ENCODE measurements at places on chromosomes 4 and X.

GRCh38 chrX:74814681-74815080 lies 110.6 kb downstream of the NEXMIF start:
- no peak for DNase-seq

DNA sequence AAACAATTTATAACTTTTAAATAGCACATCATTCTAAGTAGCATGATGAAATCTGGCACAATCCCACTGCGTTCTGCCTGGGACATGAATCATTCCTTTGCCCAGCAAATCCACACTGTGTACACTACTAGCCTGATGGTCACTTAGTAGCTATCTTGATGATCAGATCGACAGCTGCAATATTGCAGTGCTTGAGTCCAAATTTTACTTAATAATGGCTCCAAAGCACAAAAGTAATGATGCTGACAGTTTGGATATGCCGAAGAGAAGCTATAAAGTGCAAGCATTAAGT lies 86.6 kb upstream of the NPNT start:
- DNase-seq, result no peak

GRCh38 chr4:143404555-143404954 lies 67.9 kb downstream of the GAB1 start:
- DNase-seq, result no peak

DNA sequence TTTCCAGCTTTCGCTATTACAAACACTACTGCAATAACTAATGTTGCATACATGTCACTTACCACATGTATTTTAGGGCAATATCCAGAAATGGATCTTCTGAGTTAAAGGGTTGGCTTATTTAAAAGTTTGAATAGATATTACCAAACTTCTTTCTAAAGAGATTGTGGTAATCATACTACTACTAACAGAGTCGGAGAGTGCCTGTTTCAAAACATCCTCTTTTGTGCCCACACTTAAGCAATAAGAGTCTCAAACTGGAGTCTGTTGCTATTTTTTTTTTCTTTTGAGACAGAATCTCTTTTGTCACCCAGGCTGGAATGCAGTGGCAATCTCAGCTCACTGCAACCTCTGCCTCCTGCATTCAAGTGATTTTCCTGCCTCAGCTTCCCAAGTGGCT lies 35.8 kb downstream of the FGFBP1 start:
- DNase-seq, result no peak

DNA sequence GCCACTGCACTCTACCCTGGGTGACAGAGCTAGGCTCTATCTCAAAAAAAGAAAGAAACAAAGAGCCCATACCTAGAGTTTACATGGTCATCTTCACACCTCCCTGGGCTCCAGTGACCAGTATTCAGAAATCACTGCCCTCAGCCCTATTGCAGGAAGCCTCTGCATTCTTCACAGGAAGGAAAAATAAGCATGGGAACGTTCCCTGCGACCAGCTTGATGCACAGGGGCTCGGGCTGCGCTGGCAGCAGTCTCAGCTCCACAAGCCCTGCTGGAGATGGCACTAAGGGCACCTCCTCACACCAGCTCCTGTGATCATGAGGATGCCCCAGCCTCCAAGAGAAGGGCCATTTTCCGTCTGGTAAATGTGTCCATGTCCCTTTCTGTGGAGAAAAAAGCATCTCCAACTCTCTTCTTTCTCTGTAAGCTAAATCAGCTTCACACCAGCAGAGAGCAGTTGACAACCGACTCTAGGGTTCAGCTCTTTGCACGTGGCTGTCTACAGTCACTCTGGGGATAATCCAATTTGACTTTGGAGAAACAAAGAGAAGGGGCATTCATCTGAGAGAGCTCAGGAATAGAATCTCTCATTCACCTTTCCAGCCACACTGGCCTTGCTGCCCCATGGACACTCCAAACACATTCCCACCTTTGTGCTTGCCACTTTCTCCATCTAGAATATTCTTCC lies 33.1 kb downstream of the LDB2 start:
- no peak for DNase-seq

GRCh38 chr4:147964266-147964880 lies 232.5 kb downstream of the ARHGAP10 start:
- DNase-seq, result no peak

- no peak for DNase-seq
These were observed 117.0 kb downstream of the CBLL2 start for GRCh38 chrX:22389556-22390179.

DNA sequence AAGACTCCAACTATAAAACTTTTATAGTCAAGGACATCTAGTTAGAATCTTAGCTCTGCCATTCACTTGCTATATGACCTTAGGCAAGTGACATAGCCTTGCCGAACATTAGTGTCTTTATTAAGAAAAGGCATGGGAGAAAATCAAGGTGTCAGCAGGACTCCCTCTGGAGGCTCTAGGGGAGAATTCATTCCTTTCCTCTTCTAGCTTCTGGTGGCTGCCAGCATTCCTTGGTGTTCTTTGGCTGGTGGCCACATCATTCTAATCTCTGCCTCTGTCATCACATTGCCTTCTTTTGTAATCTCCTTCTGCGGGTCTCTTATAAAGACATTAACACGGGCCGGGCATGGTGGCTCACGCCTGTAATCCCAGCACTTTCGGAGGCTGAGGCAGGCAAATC lies 99.8 kb downstream of the PPP1R2C start:
- no peak for DNase-seq

DNA sequence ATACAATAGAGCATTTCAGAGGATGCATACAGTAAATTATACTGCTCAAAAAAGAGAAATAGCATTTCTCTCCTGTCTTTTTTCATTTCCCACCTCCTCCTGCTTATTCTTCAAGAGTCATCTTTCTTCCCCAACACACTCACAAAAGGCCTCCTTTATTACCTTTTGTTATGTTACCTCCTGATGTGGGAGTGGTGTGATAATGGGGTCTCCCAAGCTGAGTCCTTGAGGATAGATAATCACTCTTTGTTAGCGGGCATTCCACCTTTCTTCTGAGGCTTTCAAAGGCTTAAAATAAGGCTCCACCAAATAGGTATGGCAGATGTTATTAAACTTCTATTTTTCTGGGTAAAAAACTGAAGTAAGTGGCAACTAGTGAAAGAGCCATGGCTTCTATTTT lies 159.8 kb downstream of the CPEB2 start:
- DNase-seq, result no peak

- no peak for DNase-seq
These were observed 10.9 kb upstream of the HSFX1 start for GRCh38 chrX:149762696-149763614.

GRCh38 chrX:111164728-111165127 lies 68.7 kb downstream of the PAK3 start:
- DNase-seq, result no peak

- peak; percentile 90 for DNase-seq
These were observed at the start of gene INTU for GRCh38 chr4:127632420-127633403. Gene INTU, plus strand, starts transcription at chr4:127632957. Its CDS starts 78 bp downstream, at chr4:127633035.

DNA sequence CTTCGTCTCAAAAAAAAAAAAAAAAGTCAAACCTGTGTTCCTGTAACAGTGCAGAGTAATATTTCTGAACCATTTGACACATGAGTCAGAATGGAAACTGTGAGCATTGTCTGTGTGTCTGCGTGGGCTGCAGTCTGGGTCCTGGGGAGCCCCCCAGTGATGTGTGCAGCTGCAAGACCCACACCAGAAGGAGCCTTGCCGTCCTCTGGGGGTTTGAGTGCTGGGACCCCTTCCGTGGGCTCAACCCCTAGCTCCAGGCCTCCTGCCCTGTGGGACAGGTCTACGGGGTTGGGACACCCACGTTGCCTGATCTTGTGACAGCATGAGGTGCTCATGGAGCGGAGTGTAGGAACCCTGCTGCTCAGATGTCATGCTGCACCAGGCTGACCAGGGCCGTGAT lies 43.7 kb downstream of the DDX3X start:
- DNase-seq, result no peak

DNA sequence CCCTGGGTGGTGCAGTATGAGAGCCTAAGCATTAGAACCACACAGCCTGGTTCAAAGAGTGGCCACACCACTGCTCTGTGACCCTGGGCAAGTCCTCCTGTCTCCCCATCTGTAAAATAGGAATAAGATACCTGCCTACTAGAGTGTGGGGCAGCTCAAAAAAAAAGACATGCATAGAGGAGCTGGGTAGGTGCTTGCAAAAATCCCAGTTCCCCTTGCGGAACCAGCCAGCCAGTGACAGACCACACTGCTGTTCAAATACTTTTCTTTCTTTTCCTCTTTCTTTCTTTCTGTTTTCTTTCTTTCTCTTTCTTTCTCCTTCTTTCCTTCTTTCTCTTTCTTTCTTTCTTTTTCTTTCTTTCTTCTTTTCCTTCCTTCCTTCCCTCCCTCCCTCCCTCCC lies 63.0 kb upstream of the TRIM2 start:
- no peak for DNase-seq

GRCh38 chrX:40174001-40174853 lies 76.5 kb upstream of the BCOR start:
- DNase-seq, result peak; percentile 78

DNA sequence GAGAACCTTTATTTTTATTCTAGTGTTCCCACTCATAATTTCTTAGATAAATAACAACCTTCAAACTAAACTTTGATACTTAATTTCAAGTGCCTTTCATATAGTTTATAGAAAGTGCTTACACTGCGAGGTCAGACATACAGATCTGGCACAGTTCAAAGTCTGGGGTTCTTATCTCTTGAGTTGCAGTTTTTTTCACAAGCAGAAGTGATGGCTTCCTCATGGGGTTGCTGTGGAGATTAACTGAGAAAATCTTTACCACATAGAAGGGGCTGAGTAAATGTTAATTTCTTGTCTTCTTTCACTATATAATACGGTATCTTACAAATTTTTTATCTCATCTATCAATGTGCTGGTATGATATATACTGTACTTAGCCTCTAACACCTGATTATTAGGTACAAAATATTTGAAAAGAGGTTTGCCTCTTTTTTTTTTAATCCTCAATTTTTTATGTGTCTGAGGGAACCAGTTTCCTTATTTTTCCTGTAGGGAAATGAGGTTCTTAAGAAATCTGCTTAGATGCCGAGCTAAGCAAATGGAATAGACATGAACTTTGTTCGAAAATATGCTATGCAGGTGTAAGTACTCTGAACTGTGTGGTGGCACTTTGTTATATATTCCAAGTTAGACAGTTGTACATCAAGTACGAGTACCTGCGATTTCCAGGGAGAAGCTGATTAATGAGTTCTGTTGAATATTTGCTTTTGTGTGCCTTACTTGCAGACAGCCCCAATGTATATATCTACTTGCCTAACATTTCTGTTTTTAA lies 3.3 kb downstream of the ING2 start:
- DNase-seq, result no peak
